Germinal center (tissue), 1 donor: ENCODE measurements at places on chromosomes 7 and 10.

- no peak for DNase-seq
Observed at GRCh38 chr10:94205396-94205831, 157.3 kb downstream of the NOC3L start.

- DNase-seq: peak; percentile 11
Observed at GRCh38 chr7:88396295-88396947, 89.7 kb upstream of the STEAP4 start.

GRCh38 chr10:47165711-47166404 lies 134.1 kb upstream of the GDF10 start:
- peak; percentile 9 for DNase-seq

DNA sequence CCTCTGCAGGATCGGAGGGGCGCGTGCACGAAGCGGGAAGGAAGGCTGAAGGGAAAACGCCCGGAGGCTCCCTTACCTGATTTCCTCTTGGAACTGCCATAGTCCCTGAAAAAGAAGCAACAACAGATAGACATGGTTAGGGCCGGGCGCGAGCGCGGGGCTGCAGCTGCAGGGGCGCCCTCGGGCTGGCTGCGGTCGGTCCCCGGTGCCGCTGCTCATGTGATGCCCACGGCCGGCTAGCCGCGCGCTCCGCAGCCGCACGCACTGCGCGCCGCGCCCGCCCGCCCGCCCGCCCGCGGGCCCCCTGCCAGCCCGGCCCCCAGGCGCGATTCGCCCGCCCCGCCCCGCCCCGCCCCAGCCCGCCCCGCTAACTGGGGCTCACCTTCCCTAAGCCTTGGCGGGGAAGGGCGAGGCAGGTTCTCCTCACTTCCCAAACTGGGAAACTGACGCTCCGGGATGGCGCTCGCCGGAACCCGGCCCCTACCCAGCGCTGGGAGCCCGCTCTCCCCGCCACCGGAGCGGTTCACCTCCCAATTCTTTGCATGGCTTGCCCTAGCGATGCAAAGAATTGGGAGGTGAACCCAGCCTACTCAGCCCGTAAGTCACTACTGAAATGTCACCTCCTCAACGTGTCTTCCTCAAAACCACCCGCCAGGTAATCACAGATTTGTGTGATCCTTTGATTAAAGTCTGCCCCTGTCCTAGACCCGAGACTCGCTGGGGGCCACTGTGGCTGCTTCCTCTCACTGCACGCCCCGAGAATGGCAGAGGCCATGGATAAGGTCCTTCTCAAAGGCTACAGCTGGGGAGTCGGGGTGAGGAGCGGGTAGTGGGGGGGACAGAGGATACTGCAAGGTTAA lies 162.2 kb downstream of the SH3PXD2A start:
- peak; percentile 71 for DNase-seq

DNA sequence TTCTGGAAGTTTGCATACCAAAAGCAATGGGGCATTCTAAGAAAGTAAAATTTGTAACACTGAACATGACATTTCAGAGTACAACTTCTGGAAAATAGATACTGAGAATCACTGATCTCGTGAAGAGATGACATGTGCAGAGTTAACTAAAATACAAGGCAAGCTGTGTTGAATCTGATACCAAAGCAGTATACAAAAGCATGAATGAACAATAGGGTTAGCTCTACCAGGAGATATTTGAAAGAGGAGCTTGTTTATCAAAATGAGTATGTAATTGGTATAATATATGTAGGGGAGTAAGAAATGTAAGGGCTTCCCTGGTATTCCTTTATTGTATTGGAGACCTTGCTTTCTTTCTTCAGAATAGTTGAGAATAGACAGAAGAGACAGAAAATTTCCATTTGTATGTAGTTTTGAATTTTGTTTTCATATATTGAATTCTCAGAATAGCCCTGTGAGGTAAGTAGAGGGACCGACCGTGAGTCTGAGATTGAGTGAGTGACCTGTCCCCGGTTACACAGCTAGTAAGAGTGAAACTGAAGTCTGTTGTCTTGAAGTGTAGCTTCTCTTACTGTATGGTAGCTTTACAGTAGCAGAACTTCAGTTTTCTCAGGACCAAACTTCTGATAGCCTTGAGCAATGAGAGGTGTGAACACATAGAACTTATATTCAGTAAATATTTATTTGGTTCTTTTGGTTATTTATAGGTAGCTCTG lies 5.0 kb downstream of the HBP1 start:
- no peak for DNase-seq

DNA sequence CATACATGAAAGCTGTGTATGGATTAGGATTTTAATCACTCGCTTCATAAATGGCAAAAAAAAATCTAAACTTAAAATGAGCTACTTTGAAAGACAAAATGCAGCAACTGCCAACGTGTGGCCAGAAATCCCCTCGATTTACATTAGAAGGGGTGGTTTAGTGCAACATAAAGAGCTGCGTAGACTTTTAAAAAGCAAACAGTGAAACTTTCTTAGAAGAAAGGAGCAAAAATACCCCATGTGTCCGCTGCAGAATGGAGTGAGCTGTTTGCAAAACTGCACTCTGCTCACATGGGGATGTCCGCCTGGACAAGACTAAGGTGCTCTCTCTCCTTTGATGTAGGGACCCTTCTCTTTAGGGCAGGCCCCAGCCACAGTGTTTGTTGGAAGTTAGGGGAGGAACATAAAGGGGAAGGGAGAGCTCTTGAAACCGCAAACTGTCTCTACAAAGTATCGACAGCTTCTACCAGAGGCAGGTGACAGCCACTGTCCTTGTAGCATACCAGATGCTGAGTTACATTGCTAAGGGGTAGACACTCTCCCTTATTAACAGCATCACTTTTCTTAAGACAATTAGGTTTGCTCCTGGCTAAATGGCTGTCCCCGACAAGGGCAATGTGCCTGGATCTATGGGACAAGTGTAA lies 528.1 kb downstream of the KCNMA1 start:
- no peak for DNase-seq

DNA sequence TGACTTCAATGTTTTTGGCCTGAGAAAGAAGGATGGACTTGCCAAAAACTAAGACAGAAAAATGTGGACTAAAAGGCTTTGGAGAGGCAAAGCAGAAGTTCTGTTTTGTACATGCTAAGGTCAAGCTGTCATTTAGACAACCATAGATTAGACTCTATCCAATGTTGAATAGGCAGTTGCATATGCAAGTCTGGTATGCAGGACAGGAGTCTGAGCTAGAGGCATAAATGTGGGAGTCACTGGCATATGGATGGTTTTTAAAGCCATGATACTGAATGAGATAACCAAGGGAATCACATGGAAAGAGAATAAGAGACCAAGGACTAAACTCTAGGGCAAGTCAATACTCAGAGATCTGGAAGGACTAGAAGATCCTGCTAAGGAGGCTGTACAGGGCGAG lies 164.1 kb downstream of the LSM5 start:
- no peak for DNase-seq

GRCh38 chr10:51806079-51806835 lies 106.9 kb upstream of the CSTF2T start:
- DNase-seq: no peak

DNA sequence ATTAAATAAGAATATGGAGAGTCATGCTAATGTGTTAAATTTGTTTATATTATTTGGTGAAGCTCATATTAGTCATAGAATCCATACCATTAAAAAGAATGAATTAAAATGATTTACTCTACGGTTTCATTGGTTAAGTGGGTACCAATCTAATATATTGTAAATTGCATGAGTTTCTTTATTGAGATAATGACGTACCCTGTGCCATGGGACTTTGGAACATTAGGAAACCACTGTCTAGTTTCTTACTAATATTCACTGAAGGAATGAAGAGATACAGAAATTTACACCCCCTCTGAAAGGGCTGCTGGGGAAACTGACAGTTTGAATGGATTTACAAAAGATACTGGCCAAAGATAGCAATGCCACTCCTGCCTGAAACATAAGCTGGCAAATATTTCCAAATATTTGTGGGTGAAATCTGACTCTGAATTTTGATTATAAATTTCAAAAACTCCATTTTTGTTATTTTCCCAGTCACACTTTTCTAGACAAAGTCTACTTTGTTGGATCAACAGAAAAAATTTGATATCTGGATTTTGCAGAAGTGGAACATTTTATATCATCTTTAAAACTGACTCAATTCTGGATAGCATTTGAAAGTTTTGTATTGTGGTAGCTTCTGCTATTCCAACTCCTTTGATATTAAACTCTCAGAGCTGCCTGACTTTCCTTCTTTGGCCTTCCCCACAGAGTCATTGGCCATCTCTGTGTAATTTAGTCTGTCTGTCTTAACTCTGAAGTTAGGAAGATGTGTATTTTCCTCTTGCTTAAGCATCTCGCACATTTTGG lies 22.3 kb downstream of the MDFIC start:
- DNase-seq: no peak

- DNase-seq: no peak
Observed at GRCh38 chr10:22473044-22473443, 127.7 kb downstream of the SPAG6 start.

GRCh38 chr10:100129424-100129823 lies 47.8 kb upstream of the CPN1 start:
- DNase-seq: no peak

GRCh38 chr7:36280840-36281812 lies 108.5 kb upstream of the ANLN start:
- DNase-seq: no peak

DNA sequence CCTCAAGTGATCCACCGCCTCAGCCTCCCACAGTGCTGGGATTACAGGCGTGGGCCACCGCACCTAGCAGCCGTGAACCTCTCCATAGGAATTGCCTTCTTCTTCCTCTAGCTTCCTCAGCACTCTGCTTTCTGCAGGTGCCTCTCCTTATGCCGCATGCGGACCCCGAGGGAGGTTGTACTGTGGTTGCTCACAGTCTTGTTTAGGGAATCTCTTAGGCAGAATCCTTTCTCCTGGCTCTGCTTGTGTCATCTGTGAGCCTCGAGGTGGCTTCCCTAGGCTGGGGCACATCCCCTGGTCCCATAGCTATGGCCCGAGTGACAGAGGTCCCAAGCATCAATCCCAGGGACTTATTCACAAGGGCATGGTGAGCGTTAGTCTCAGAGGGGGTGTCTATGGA lies 33.2 kb upstream of the GIMAP8 start:
- DNase-seq: no peak

- no peak for DNase-seq
Observed at GRCh38 chr7:38756521-38756920, 125.3 kb upstream of the AMPH start.

DNA sequence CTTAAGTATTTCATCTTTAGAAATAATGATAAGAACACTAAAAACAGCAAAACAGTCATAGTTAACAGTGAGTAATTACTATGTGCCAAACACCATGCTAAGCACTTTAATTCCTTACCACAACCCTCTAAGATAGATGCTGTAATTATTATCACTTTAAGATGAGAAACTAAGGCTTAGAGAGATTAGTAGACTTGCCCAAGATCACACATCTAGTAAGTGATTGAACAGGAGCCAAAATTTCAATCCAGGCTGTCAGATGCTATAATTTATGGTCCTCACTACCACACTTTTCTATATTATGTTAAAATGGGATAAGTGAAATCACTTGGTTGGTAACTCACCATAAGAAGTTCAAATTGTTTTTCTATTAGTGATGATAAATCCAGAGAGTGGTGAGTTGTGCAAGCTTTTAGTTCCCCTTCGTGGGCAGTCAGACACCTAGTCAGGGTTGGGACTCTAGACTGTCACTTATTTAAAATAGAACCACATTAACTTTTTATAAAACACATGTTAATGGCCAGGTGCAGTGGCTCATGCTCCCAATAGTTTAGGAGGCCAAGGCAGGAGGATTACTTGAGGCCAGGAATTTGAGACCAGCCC lies 85.9 kb upstream of the GATA3 start:
- DNase-seq: no peak

GRCh38 chr10:51389415-51390321 lies 309.7 kb downstream of the CSTF2T start:
- peak; percentile 20 for DNase-seq

DNA sequence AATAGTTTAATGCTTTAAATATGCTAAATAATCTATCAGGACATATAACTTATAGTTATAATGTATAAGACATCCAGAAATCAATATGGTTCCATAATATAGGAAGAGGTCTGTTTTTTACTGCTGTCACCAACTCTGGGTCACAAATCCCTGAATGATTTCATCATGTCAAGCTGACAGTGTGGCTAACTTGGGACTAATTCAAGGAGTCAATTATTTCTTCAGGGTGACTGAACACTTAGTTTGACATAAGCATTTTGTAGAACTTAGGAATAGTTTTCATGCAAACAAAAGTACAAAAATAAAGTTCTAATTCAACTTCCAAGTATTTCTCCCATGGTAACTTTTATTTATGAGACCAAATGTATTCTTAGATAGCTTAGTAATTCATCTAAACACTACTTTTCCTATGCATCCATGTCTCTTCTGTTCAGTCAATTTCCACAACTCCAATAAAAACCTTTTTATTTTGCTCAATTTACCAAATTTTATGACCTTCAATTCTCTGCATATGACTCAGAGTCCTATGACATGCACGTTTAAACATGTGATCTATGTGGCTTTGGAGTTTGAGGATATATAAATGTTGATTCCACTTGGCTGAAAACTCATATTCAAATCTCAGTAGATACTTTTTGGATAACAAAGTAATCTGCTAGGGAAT lies 40.3 kb upstream of the GNAT3 start:
- no peak for DNase-seq

DNA sequence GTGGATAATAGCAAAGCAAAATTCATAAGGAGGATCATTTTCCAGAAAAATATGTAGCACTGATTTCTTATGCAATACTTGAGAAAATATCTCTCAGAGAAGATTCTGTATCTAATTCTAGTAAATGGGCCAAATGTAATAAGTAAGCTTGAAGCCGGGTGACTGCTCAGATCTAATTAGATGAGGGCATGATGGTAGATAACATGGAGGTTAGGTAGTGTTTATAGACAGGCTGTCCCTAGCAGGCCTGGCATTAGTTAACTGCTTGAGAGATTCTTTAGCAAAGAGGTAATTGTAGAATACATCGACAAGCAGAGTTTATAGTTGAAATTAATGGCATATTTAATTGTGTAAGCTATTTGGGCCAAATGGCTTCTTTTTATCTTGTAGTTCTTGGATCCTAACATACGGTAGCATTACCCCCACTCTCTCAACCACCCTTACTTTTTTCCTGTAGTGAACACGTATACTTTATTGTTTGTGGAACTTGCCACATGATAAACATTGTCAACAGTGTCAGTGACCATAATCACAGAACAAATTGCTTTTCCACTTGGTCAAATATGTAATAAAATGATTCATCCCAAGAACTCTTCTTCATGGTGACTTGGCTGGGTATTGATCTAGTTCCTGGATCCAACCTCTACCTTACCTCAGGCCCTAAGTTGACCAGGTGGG lies 343.1 kb downstream of the BBS9 start:
- DNase-seq: no peak

- no peak for DNase-seq
Observed at GRCh38 chr7:117645481-117646165, 165.8 kb downstream of the CFTR start.
